ENCODE measurements at places on chromosomes 5 and 9. TPM values are rescaled to one million over a fixed set of nuclear protein-coding genes. Genes with fewer than 3 reads are reported as not detected.
A peak's percentile ranks its signal among the peaks of the same experiment; 100 is the strongest.

The ENTREP1 gene
- 21.1 TPM for total RNA-seq

The LCP2 gene
- total RNA-seq = 0.37 TPM

The C9orf50 gene
- 0.11 TPM for total RNA-seq

The NIPAL4 gene
- not detected for total RNA-seq

The ADGRV1 gene
- total RNA-seq = 74.5 TPM

The NIM1K gene
- total RNA-seq = 0.07 TPM

The GCNT4 gene
- 0.71 TPM for total RNA-seq

The PCDHGB7 gene
- total RNA-seq = 10.7 TPM

The IFNA21 gene
- total RNA-seq = not detected

The SH3RF2 gene
- 1.6 TPM for total RNA-seq

The N4BP3 gene
- 41.6 TPM for total RNA-seq

The PTPA gene
- total RNA-seq = 186 TPM

The SPINK7 gene
- not detected for total RNA-seq

The ZNF300 gene
- total RNA-seq = 17.9 TPM

The TCF7 gene
- 11.3 TPM for total RNA-seq

The ANKRD31 gene
- 0.09 TPM for total RNA-seq

The PDE8B gene
- total RNA-seq = 0.53 TPM

The PCDHGB2 gene
- total RNA-seq = 4.1 TPM

The FBN2 gene
- total RNA-seq = 56.7 TPM

The FOXI1 gene
- total RNA-seq = not detected

The TRIM41 gene
- total RNA-seq = 31.9 TPM

The PCDHB11 gene
- total RNA-seq = 0.92 TPM

The CD180 gene
- not detected for total RNA-seq

GRCh38 chr9:76453785-76454184, 5.2 kb upstream of the GCNT1 start:
- H3K4me3 ChIP-seq = no peak overlapping the region
- peaks cover 7% of the 10 kb centered on the region for H3K27me3 ChIP-seq
- DNase-seq = no peak
- H3K4me1 ChIP-seq = peaks cover 31% of the 10 kb centered on the region

- no peak for DNase-seq
- H3K27ac ChIP-seq = no peak overlapping the region
- H3K4me1 ChIP-seq = peaks cover 37% of the 10 kb centered on the region
- no peaks in the 10 kb centered on the region for H3K36me3 ChIP-seq
- H3K4me3 ChIP-seq = no peak overlapping the region
- no peaks in the 10 kb centered on the region for H3K27me3 ChIP-seq
Observed at GRCh38 chr5:111553868-111554267, 41.5 kb upstream of the STARD4 start.

GRCh38 chr5:124708086-124708485, 38.4 kb downstream of the ZNF608 start:
- DNase-seq = no peak
- no peaks in the 10 kb centered on the region for H3K27me3 ChIP-seq
- peak overlapping the region; percentile 26 for H3K4me3 ChIP-seq
- H3K36me3 ChIP-seq = no peaks in the 10 kb centered on the region

GRCh38 chr9:19087106-19088000, 15.4 kb downstream of the HAUS6 start:
- H3K27me3 ChIP-seq = no peaks in the 10 kb centered on the region
- H3K36me3 ChIP-seq = peaks cover 62% of the 10 kb centered on the region
- no peak overlapping the region for H3K4me3 ChIP-seq
- H3K4me1 ChIP-seq = no peaks in the 10 kb centered on the region
- no peak for DNase-seq

DNA sequence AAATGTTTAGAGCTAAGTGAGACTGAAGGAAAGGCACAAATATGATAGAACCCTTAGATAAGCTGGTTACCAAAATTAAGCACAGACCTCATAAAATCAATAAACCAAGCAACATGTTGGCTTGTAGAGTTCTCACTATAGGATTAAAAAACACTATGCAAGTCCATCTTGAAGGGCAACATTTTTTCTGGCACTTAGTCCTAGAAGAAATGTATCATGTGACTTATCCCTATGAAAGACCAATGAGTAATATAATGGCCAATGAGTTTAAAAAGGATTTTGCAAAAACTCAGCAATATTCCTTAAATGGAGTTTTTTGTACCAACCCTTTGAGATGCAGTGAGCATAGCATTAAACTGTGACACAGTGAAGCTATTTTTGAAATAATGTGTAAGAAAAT, 216.3 kb upstream of the ADRA1B start:
- no peak for DNase-seq
- no peaks in the 10 kb centered on the region for H3K36me3 ChIP-seq
- H3K4me3 ChIP-seq = no peak overlapping the region

- H3K4me3 ChIP-seq = no peak overlapping the region
- no peak for DNase-seq
- H3K27me3 ChIP-seq = 0 out of 2 replicates have a peak, but pooled peaks cover 4% of the 10 kb centered on the region
- H3K4me1 ChIP-seq = peaks cover 29% of the 10 kb centered on the region
- no peak overlapping the region for H3K27ac ChIP-seq
Observed at GRCh38 chr5:127754259-127754658, 51.1 kb downstream of the CCDC192 start.

DNA sequence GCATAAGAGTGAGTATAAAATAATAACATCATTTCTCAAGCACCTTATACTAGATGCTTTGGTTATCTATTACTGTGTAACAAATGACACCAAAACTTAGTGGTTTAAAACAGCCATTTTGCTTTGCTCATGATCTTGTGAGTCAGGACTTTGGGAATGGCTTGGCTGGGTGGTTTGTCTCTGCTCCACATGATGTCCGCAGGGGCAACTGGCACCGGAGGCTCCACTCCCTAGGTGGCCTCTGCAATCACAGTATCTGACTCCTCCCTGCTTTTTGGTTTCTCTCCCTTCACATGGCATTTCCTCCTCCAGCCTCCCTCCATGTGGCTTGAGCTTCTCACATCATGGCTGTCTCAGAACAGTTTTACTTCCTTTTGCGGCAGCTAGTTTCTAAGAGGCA, 259.5 kb downstream of the GAS1 start:
- no peak overlapping the region for H3K4me3 ChIP-seq
- no peaks in the 10 kb centered on the region for H3K27me3 ChIP-seq
- peaks cover 11% of the 10 kb centered on the region for H3K4me1 ChIP-seq
- no peaks in the 10 kb centered on the region for H3K36me3 ChIP-seq

DNA sequence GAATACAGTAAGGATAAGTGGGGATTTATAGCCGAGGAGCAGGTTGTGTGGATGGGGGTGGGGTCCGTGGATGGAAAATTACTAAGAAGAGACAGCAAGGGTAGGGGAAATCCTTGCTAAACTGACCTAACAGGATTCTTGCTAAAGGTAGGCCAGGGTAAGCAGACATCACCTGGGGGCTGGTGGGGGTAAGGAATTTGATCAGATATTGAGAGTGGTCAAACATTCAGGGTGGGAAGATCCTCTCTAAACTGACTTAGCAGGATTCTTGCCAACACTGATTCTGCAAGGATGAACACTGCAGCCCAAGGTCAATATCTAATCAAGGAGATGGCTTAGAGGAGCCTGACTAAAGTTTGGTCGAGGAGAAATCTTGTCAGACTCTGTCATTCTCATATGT, 2.7 kb upstream of the PLGRKT start:
- DNase-seq = no peak
- no peak overlapping the region for H3K4me3 ChIP-seq
- peaks cover 6% of the 10 kb centered on the region for H3K27me3 ChIP-seq
- no peak overlapping the region for H3K27ac ChIP-seq

DNA sequence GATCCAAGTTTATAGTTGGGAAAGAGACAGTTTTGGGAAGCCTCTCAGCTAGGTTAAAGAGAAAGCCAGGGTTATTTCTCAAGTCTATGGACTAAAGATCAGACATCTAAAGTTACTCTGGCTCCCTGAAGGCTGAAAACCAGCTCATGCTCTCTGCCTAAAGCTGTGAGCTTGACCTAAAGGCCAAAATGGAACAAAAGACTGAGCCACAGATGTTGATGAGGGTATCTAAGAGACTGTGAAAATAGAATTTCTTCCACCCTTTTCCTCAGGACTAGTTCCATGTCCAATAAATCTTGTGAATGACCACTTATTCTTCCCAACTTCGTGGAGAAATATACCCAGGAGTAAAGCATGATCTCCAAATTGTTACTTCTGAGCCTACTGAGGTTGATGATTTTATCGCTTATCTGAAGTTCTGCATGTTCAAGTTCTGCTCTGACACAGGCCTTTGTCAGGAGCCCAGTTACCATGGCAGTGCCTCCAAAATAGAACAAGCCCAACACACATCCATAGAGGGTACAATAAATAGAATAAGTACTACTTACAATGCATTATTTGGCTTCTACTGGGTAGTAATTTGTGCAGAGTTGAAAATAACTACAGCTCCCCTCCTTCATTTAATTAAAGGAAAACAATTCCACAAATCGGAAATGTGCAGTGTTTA, 373.6 kb downstream of the NTRK2 start:
- no peaks in the 10 kb centered on the region for H3K36me3 ChIP-seq
- H3K27ac ChIP-seq = no peak overlapping the region
- no peak for DNase-seq
- no peaks in the 10 kb centered on the region for H3K27me3 ChIP-seq

DNA sequence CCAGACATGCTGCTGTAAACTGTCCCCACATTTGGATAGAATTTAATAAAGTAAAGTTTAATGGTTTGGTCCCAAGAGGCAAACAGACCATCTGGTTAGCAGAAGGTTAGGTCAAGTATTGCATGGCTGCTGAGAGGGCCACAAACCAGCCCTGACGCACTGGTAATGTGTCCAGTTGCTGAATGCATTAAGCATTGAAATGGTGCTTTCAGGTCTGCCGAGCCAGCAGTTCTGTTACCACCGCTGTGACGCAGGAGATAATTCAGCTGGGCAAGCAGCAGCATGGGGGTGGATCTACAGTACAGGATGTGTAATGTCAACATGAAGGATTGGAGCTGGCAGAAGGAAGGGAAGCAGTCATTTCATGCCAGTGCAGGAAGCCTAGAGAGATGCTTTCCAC, 16.0 kb downstream of the ZNF462 start:
- H3K36me3 ChIP-seq = peaks cover 19% of the 10 kb centered on the region
- DNase-seq = no peak
- peak overlapping the region; percentile 61 for H3K4me3 ChIP-seq
- peak overlapping the region; percentile 92 for H3K27ac ChIP-seq
- H3K4me1 ChIP-seq = peaks cover 95% of the 10 kb centered on the region
- H3K27me3 ChIP-seq = no peaks in the 10 kb centered on the region

DNA sequence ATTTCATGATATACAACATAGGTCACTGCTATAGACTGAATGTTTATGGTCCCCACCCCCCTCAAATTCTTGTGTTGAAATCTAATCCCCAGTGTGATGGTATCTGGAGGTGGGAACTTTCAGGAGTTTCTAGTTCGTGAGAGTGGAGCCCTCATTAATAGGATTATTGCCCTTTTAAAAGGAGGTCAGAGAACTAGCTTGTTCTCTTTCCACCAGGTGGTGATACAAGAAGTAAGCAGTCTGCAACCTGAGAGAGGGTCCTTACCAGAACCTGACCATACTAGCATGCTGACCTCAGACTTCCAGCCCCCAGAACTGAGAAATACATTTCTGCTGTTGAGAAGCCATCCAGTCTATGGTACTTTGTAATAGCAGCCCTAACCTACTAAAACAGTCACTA, 33.3 kb downstream of the TMEM161B start:
- peaks cover 32% of the 10 kb centered on the region for H3K4me1 ChIP-seq
- H3K4me3 ChIP-seq = no peak overlapping the region
- no peak overlapping the region for H3K27ac ChIP-seq

- no peak overlapping the region for H3K4me3 ChIP-seq
- H3K4me1 ChIP-seq = no peaks in the 10 kb centered on the region
- no peak for DNase-seq
- no peaks in the 10 kb centered on the region for H3K27me3 ChIP-seq
Observed at GRCh38 chr5:43573058-43573457, 16.2 kb upstream of the PAIP1 start.

DNA sequence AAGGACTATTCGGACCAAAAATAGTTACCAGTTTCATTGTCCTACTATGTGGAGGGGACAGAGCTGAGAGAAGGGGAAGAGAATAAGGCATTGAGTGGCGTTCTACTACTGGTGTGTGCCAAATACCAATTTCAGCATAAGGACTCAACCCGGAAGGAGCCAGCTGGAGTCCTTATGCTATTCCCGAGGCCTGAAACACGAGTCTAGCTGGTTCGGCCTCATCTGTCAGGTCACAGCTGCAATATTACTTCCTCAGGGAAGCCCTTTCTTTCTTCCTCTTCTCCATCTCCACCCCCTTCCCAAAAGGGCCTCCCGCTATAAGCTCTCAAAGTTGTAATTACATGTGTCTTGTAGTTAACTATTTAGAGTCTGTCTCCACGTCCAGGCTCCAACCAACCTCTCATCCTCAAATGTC, 20.5 kb upstream of the FER start:
- H3K4me1 ChIP-seq = peaks cover 37% of the 10 kb centered on the region
- H3K36me3 ChIP-seq = no peaks in the 10 kb centered on the region
- no peak for DNase-seq
- peak overlapping the region; percentile 55 for H3K27ac ChIP-seq

- peak; percentile 21 for DNase-seq
- H3K27me3 ChIP-seq = no peaks in the 10 kb centered on the region
- no peak overlapping the region for H3K27ac ChIP-seq
- H3K4me1 ChIP-seq = peaks cover 10% of the 10 kb centered on the region
Observed at GRCh38 chr5:12845549-12846159, 941.4 kb upstream of the CTNND2 start.

DNA sequence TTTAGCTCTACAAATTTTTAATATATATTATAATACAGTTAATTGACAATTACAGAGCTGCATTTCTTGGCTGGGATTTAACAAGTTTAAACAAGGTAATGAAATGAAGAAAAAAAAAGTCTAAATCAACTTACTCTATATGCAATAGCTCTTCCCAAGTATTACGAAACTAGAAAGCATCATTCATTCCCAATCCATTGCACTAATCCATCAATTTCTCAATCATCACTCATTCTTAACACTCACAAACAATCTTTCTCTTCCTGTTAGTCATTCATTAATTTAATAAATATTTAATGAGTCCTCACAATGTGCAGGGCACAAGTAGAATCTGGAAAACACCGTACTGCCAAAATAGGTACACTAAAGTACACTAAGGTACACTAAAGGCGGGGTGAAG, 42.9 kb upstream of the APBA1 start:
- H3K4me3 ChIP-seq = no peak overlapping the region
- H3K4me1 ChIP-seq = peaks cover 6% of the 10 kb centered on the region
- H3K27ac ChIP-seq = no peak overlapping the region
- no peaks in the 10 kb centered on the region for H3K27me3 ChIP-seq
- peaks cover 30% of the 10 kb centered on the region for H3K36me3 ChIP-seq

- no peaks in the 10 kb centered on the region for H3K27me3 ChIP-seq
- no peak overlapping the region for H3K27ac ChIP-seq
- no peak for DNase-seq
- H3K4me1 ChIP-seq = peaks cover 11% of the 10 kb centered on the region
- no peaks in the 10 kb centered on the region for H3K36me3 ChIP-seq
Observed at GRCh38 chr5:64269164-64269563, 103.5 kb downstream of the RNF180 start.

All from WTC11 (cell line).